Trophoblast cell (in vitro differentiated cells and primary cell): ENCODE measurements at places on chromosomes 3 and 15.

DNA sequence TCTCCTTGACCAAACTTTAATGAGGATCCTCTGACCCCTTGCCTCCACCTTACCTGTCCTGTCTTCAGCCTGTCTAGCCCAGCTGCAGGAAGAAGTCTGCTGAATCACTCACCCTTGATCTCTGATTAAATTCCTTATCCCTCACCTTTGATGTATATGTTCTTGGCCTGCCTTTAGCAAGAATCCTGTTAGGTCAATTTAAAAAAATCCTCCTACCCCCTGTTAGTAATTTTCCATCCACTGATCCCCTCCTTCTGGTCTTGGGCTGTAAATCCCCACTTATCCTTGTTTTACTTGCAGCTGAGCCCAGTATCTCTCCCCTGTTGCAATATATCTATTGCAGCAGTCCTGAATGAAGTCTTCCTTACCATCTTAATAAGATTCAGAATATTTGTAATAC is 39.0 kb downstream of the MYH15 start:
- peaks cover 15% of the 10 kb centered on the region for H3K4me1 ChIP-seq
- H3K36me3 ChIP-seq: no peaks in the 10 kb centered on the region
- H3K27ac ChIP-seq: peak overlapping the region; percentile 50
- H3K27me3 ChIP-seq: no peaks in the 10 kb centered on the region

DNA sequence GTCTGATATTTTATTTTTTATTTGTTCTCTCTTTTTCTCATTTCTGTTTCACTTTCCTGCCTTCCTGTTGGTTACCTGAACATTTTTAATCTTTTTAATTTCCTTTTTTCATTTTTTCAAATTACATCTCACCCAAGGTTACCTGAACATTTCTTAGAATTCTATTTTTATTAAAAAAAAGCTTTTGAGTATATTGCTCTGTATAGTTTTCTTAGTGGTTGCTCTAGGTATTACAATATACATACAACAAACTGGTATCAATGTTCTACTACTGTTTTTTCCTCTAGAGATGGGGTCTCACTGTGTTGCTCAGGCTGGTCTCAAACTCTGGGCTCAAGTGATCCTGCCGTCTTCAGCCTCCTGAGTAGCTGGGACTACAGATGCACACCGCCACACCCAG is 79.4 kb downstream of the DHX30 start:
- peaks cover 2% of the 10 kb centered on the region for H3K4me1 ChIP-seq
- H3K27ac ChIP-seq: no peak overlapping the region
- no peak for DNase-seq
- no peaks in the 10 kb centered on the region for H3K27me3 ChIP-seq
- no peak overlapping the region for H3K4me3 ChIP-seq

- no peak for DNase-seq
- H3K27ac ChIP-seq: no peak overlapping the region
- H3K4me3 ChIP-seq: no peak overlapping the region
- no peaks in the 10 kb centered on the region for H3K4me1 ChIP-seq
- no peaks in the 10 kb centered on the region for H3K27me3 ChIP-seq
Measured at GRCh38 chr15:35522061-35522460, 23.9 kb downstream of the DPH6 start.

- no peak for DNase-seq
- no peaks in the 10 kb centered on the region for H3K27me3 ChIP-seq
- no peak overlapping the region for H3K27ac ChIP-seq
- H3K4me3 ChIP-seq: no peak overlapping the region
- H3K36me3 ChIP-seq: no peaks in the 10 kb centered on the region
- H3K4me1 ChIP-seq: peaks cover 3% of the 10 kb centered on the region
Measured at GRCh38 chr3:139216958-139217357, 126.9 kb upstream of the MRPS22 start.

DNA sequence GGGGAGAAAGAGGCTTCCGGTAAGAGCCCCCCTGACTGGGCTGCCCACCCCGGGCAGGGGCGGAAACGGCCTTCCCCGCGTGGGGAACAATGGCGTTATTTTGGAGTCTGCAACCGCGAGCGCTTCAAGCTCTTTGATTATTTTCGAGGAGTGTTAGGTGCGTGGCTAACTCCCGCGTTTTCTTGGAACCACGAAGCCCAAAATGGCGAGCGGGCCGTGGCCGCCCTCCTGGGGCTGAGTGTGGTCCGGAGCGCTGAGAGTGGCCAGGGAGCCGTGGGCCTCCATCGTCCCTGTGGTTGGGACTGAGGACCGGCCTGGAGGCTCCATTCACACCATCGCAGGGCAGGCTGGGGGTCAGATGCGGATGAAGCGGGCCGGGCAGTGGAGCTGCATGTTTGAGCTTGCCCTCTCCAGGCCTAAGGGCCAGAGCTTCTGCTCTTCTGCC is 44.6 kb upstream of the POLG start:
- H3K27me3 ChIP-seq: peaks cover 70% of the 10 kb centered on the region
- DNase-seq: peak; percentile 57
- H3K4me1 ChIP-seq: peaks cover 22% of the 10 kb centered on the region
- no peak overlapping the region for H3K4me3 ChIP-seq
- H3K36me3 ChIP-seq: no peaks in the 10 kb centered on the region
- peak overlapping the region; percentile 4 for H3K27ac ChIP-seq
